ENCODE measurements at places on chromosomes 7 and 10. TPM values are rescaled to one million over a fixed set of nuclear protein-coding genes. Genes with fewer than 3 reads are reported as not detected.

The RADIL gene
- 1.0 TPM for total RNA-seq

The SFRP5 gene
- 1.6 TPM for total RNA-seq

The CCL24 gene
- not detected for total RNA-seq

The PRF1 gene
- total RNA-seq = 2.1 TPM

The CAV1 gene
- total RNA-seq = 175 TPM

The SORCS1 gene
- 4.2 TPM for total RNA-seq

The BCL7B gene
- 6.8 TPM for total RNA-seq

The IGFBP1 gene
- total RNA-seq = not detected

The PILRB gene
- 4.2 TPM for total RNA-seq

The ITIH2 gene
- 1.6 TPM for total RNA-seq

The SPDYE8 gene
- total RNA-seq = not detected

The FOXI2 gene
- not detected for total RNA-seq

The NEUROD6 gene
- total RNA-seq = not detected

The CCDC6 gene
- 24.5 TPM for total RNA-seq

The DPYSL4 gene
- 1.0 TPM for total RNA-seq

The CYP3A7 gene
- 0.52 TPM for total RNA-seq

The ARID5B gene
- 27.7 TPM for total RNA-seq

The GALNT17 gene
- 24.5 TPM for total RNA-seq

The FAM180A gene
- total RNA-seq = 0.52 TPM

The HK1 gene
- total RNA-seq = 32.4 TPM

The DRGX gene
- not detected for total RNA-seq

The MYH16 gene
- not detected for total RNA-seq

The SLC18A2 gene
- 1.0 TPM for total RNA-seq

The TUBB8 gene
- total RNA-seq = not detected

Data from skeletal muscle tissue (tissue), 5 donors.